ENCODE measurements at places on chromosomes 6 and 20.

DNA sequence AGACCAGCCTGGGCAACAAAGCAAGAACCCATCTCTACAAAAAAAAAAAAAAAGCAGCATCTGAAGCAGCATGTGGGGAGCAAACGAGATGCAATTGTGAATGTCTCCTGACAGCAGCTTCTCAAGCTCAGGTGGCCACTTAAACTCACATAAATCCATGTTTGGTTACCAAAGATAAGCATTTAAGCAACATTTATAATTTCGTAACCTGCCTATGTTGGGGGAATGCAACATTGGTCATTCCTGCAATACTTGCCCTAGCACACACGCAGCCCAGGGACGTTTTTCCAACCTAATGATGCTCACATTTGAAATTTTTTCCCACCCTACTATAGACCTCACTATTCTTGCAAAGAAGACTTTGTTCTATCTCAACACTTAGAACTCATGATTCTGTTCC is 113.3 kb downstream of the ZFP64 start:
- DNase-seq, result no peak

GRCh38 chr6:15596186-15596896 is 66.5 kb downstream of the DTNBP1 start:
- no peak for DNase-seq

GRCh38 chr6:74568861-74569260 is 637.0 kb downstream of the COL12A1 start:
- DNase-seq, result no peak

DNA sequence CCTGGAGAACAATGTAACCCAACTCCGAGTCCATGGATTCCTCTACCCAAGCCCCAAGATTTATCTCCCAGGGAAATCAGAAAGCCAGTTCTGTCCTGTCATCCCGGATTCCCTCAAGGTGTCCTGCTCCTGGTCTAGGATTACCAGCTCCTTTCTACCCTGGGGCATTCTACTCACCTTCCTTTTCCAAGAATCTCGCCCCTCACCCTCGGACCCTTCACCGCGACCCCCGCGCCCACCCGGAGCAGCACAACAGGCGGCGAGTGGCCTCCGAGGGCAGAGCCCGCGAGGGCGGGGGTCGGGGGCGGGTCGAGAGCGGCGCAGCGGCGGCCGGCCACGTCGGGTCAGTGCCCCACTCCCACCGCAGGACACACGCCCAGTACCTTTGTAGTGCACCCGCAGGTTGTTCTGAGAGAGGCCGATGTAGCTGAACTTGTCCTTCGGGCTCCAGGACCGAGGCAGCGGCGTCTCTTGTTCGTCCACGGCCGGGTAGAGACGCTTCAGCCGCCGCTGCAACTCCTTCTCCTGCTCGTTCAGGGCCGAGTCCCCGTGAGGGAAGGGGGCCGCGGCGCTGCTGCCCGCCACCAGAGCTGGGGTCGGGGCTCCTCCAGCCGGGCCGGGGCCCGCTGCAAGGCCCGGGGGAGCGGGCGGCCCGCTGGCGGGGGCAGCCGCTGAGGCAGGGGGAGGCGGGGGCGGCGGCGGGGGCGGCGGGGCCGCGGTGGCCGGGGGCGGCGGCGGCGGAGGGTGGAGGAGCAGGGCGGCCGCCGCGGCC is 897 bp downstream of the RANBP9 start:
- no peak for DNase-seq

DNA sequence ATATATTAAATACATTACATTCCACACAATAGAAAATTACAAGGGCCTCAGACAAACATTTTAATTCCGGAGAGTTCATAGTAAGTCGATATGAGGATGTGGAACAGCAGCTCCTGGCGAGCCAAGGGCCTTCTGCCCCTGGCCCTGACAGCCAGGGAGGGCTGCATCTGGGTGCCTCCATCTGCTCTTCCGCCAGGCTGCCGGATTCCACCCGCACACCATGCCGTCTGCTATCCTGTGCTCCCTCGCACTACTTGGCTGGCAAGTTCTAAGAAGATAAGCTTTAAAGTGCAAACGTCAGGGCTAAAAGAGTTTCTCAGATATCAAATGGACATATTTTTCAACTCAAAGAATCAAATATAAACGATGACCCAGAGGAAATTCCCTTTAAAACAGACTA is 656.3 kb upstream of the NOX3 start:
- no peak for DNase-seq

DNA sequence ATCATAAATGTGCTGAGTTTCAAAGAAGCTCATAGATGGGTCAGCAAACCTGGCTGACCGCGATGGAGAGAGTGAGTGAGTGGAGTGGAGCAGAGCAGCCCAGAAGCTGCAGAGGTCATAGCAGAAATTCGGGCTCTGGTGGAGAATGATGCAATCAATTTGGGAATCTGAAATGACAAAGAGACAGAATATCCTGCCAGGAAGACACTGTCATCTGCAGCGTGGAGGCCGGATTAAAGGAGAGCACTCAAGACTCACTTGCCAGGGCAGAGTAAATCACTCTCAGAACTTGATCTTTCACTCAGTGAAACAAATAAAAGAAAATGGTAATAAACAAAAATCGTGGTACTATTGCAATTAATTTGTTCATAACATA is 109.6 kb upstream of the RREB1 start:
- no peak for DNase-seq
